CMK (cell line): ENCODE measurements at places on chromosomes 2 and 18.

GRCh38 chr2:144522176-144522896, 2.4 kb upstream of the ZEB2 start:
- no peak for DNase-seq

DNA sequence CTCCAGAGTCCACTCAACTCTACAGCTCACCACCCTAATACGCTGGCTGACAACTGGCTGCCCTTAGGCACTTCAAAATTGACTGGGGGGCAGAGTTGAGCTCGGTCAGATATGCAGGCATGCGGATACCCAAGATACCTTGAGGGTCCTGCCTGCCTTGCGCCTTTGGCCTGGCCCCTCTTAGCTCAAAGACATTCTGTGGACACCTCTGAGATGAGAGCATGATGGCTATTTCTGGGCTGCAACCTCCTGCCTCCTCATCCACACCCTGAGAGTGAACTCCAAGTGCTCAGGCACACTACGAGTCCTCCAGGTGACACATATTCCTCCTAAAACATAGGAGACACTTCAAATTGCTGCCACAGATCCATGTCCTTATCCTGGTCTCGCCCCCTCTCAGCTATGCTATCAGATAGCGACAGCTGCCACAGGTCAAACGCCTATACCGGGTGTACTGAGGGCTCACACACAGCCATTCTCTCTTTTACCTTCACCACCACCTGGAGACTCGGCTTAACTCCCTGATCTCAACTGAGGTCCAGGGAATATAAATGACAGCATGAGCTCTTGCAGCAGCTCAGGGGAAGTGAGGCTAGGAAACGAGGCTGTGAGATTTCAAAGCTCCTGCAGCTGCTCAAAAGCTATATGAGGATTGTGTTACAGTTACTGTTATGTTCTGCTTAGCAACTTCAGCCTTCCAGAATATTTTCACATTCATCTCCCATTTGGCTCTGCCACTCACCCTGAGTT, 60.5 kb upstream of the TEX51 start:
- no peak for DNase-seq

DNA sequence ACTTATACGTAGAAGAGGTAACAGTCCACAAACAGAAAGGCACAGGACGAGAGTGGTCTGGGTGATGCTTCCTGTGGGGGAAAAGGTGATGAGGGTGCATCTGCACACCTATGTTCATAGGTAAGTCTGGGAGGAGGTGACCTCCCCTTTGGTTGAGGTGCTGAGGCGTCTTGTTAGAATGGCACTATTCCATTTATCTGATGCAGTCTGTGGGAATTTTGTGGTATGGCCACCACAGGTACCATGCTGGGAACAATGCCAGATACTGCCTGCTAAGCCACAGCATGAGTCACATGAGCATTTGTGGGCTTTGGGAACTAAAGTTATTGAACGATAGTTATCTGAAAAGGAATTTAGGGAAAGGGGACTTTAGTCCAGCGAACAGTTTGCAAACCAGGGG, 27.9 kb downstream of the IL37 start:
- DNase-seq: no peak

- peak; percentile 68 for DNase-seq
Observed at GRCh38 chr18:13612196-13612997, 114.0 kb downstream of the FAM210A start.

- no peak for DNase-seq
Observed at GRCh38 chr2:37350034-37350433, 5.6 kb downstream of the QPCT start.

DNA sequence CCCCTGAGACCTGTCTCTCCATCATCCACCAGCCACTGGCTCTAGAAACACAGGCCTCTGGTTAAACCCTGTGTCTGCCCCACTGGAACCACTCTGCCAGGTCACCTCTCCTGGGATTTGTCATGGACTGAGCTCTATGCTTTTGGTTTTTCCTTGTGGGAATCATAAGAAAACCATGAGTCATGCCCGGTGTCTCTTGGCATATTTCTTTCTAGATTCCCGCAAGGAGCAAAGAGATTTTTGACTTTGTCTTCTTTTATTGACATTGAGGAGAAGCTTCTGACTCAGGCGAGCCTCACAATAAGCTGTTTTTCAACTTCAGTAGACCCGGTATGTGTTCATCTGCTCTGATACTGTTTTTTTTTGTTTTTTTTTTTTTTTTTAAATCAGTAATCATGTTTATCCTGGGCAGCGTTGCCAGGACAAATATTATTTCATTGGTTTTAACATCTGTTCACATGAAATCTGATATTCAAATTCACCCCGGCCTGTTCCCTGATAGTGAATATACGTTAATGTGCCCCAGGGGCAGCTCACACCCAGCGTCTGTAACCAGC, 207.1 kb downstream of the ACKR3 start:
- no peak for DNase-seq

DNA sequence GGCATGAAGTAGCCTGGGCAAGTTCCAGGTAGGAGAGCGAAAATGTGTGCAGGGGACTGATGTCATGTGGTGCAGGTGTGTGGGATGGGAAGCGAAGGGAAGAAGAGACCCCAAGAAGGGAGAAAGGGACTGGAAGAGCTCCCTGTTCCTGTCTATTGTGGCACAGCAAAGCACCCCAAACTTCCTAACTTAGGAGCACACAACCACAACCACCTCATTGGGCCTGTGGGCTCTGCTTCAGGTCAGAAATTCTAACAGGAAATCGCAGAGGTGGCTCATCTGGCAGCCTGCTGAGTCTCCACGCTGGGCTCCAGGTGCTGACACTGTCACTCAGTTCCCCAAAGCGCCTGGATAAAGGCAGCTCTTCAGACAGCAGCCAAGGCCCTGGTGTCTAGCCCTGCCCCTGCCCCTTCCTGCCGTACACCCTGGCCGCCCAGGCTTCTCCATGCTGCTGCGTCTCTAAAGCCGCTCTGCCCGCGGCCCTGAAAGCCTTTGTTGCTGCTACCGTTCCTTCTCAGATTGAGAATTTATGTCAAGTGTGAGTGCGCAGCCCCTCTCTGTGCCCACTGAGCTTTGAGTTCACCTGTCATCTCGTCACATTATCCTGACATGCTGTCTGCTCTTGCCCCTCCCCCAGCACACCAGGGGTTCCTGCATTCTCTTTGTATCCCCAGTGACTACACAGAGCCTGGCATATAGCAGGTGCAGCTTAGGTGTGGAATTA, 140.2 kb upstream of the BCL2L11 start:
- DNase-seq: no peak

DNA sequence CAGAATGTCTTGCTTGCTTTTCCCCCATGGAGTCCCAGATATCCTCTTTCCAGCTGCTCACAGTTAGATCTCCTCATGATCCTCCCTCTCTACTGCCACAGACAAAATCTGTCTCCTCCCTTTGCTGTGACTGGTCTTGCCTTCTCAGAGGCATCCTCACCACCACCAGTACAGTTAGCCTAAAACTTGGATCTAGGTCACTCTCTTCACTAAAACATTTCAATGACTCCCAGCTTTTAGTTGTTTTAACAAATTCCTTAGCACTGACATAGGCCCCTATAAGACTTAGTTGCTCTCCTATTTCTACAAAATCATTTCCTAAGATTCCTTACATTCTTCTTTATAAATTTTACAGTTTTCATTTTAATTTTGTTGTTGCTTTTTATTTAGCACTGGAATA, 734.2 kb upstream of the CHAC2 start:
- DNase-seq: no peak

- no peak for DNase-seq
Observed at GRCh38 chr2:30583204-30583749, 136.2 kb downstream of the LCLAT1 start.
